GM19239 (cell line): ENCODE measurements at places on chromosomes 3 and 15.

DNA sequence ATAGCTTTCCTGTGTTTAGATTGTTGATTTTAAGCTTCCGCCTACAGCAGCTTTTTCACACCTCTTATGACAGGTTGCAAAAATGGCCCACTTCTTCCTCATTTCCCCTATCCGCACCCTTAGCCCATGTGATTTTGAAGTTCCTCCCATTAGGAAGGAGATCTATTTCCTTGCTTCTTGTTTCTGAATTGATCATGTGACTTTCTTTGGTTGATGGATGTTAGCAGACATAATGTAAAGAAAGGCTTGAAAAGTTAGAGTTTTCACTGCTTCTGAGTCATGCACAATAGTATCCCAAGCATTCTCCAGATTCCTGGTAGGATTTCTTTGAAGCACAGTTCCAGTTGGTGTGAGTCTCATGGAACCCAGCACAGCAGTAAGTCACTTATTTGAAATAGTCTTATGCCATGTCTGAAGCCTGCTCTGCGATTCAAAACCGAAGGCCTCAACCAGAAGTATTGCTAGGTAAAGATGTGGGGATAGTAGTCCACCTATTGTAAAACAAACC, 76.6 kb downstream of the EDEM1 start:
- no peak for DNase-seq

DNA sequence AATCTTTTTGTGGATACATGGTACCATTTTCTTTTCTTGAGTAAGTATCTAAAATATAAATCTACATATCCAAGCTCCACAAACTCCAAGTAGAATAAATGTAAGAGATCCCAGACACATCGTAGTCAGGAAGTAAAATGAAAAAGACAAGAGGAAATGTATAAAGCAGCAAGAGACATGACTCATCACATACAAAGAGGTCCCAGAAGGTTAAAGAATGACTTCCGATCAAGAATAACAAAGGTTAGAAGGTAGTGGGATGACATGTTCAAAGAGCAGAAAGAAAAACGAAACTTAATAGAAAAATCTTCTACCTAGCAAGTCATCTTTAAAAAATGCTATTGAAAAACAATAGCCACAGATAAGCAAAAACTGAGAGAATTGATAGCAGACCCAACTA, 705.8 kb downstream of the NR2F2 start:
- no peak for DNase-seq

GRCh38 chr3:105647047-105647446, 221.8 kb downstream of the CBLB start:
- no peak for DNase-seq

- DNase-seq: no peak
These were observed 68.5 kb downstream of the TMCO5A start for GRCh38 chr15:38002883-38003477.

DNA sequence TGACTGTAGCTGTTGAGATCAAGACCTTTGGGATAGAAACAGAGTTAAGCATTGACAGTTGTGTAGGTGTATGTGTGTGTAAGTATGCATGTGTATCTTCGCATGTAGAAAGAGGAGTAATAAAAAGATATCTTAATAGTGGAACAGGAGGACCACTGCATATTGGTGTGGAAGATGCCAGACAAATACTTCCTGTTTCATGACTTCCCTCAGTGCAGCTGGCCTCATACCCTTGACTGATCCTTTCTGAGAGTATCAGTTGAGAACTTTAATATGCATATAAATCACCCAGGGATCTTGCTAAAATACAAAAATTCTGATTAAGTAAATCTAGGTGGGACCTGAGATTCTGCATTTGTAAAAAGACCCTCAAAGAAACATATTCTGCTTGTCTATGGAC, 8.5 kb upstream of the ZBED2 start:
- DNase-seq: no peak

DNA sequence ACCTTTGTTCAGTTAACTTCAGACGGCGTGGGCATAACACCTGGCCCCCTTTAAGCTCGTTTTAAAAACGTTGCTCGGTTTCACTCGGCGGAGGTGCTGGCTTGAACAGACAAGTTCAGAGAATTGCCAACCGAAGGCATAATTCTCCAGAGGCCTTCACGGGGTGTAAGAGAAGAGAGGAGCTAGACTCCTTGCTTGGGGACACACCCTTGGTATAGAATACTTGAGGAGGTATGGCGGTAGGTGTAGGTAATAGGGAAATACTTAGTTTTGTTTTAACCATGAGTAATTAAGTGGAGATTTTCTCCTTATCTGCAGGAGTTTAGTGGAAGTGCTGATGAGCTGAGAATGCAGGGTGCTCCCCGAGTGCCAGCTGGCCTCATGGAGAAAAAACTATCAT, 921 bp downstream of the FBXL2 start:
- DNase-seq: no peak

DNA sequence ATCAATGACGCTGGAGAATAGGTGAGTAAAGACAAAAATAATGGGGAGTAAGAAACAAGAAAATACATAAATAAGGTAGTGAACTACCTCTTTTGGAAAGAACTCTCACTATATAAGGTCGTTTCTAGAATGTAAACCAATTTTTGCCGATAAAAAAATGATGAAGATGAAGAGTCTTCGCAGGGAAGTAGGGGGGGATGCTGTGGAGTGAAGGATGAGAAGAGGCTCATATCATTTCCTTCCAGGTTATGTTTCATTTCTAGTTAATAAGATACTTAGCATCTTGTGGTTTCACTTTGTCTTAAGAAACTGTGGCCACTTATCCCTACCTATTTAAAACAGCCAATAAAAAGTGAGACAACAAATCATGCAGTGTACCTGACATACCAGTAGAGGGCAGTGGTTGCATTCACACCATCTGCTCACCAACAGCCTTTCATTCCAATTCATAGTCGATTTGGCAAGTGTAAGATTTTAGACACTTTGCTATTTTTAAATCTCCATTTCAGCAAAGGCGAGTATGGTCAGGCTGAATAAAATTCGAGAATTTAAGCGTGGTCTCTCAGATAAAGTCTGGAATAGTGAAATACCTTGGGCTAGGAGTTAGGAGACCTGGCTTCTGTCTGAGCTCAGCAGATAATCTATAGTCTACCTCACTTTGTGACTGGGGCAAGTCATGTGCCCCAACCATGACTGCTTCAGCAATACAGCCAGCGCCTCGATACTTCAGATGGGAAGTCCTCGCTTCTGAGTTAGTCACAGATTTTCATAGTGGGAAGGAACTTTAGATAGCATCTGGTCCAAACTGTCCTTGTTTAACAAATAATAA, 28.9 kb upstream of the ICE2 start:
- DNase-seq: peak; percentile 40

GRCh38 chr15:33959844-33960548, 8.3 kb upstream of the CHRM5 start:
- no peak for DNase-seq

GRCh38 chr15:67006083-67007065, 59.0 kb upstream of the SMAD3 start:
- DNase-seq: no peak

GRCh38 chr15:81225161-81225671, 28.5 kb downstream of the IL16 start:
- no peak for DNase-seq

- no peak for DNase-seq
These were observed 8.6 kb upstream of the SRP14 start for GRCh38 chr15:40047415-40048210.

- DNase-seq: no peak
These were observed 271.4 kb downstream of the CLSTN2 start for GRCh38 chr3:140206196-140207040.

- no peak for DNase-seq
These were observed 67.9 kb upstream of the CCDC54 start for GRCh38 chr3:107309312-107309711.

- no peak for DNase-seq
These were observed 1.9 kb downstream of the RAB6B start for GRCh38 chr3:133893683-133894352.

DNA sequence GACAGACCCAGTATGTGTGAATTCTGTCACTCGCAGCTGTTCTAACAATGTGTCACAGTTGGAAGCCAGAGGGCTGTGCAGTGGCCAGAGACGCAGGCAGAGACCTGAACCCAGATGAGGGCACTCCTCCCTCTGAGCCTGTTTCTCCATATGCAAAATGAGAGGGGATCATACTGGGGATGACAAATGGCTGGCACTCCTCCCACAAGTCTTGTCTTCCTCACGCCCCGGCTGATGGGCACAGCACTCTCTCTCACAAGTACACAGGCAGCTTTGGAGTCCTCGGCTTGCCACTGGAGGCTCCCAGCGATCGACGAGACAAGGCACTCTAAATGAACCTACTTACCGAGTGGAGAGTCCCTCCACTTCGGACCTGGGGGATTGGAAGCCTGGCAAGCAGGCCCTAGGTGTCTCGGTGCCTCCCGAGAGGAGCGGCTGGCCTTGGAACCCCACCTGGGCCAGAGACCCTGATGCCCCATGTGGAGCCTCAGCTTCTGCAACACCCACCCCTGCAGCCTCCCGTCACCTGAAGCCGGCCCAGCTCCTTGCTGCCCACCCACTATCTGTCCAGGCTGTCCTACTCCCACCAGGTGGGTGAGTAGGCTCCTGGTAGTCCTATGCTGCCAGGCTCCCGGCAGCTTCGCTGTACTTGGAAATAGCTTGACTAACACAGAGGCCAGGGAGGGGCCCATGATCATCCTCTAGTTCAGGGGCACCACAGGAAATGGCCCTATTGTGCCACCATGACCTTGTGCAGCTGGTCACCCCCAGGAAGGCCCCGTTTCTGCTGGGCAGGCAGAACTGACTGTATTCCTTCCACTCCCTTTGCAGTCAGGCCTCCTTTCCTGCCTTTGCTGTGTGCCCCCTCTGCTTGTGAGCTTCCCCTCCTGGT, 65.0 kb upstream of the IQSEC1 start:
- no peak for DNase-seq

DNA sequence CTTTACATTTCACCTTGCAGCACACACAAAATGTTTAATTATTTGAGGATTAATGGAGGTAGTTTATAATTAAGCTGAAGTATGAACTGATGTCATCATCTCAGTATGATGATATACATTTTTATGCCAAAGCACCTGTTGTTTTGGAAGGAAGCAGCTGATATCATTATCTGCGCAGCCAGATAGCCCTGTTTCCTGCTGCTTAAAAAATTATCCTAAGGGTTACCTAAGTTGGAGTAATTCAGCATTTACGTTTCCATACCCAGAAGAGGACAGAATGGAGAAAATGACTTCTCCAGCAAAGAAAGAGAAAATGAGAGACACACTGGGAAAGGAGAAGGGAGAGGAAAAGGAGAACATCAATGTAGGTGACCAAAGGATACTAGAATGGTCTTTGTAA, 370.3 kb upstream of the PLSCR5 start:
- no peak for DNase-seq

DNA sequence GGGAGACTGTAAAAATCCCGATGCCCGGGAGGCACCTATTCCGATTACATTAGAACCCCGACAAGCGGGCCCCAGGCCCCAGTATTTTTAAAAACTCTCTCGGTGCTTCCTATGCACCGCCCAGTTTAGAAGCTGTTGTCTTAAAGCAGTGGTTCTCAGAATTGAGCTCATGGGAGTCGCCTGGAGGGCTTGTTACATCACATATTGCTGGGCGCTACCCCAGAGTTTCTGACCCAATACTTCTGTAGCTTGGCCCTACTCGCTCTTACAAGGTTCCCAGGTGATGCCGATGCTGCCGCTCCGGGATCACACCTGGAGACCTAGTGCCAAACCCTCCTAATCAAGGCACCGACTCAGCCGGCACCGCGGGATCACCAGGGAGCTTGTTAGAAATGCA, 35.2 kb downstream of the CPN2 start:
- DNase-seq: no peak

DNA sequence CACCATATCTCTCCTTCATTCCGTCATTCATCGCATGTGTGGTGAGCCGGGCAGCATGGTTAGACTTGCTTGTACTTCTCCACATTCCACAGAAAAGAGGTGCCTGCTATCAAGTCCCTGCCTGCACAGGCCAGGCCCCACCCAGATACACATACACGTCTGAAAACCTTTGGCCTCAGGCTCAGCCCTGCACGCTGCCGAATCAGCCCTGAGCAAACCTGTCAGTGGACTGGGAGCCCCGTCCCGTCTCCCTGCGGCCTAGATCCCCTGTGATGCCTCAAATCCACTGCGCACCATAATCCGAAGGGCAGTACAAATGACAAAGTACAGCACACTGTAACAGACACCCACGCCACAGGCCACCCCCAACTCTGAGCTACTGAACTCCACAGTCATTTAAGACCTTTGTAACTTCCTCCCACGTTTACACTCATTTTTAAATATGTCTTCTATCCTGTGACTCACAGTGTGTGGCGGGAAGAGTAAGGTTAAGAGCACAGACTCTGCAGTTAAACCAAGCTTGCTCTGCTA, 67.1 kb downstream of the MB21D2 start:
- no peak for DNase-seq

DNA sequence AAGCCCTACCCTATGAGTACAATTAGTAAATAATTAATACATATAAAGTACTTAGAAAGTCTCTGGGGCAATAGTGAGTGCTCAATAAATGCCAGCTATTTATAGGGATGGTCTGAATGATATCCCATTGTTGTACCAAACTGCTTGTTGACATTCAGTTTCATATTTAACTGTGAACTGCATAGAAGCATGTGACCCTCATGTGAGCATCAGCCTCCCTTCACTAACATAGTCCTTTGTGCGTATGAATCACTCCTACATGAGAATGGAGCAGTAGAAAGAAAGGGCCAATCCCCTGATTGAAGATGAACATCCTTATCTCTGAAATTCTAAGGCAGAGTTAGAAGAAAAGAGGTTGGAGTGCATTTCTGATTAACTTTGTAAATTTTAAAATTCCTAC, 68.7 kb upstream of the ATP10A start:
- DNase-seq: no peak

- no peak for DNase-seq
These were observed 26.6 kb downstream of the ITGB5 start for GRCh38 chr3:124860599-124860998.

DNA sequence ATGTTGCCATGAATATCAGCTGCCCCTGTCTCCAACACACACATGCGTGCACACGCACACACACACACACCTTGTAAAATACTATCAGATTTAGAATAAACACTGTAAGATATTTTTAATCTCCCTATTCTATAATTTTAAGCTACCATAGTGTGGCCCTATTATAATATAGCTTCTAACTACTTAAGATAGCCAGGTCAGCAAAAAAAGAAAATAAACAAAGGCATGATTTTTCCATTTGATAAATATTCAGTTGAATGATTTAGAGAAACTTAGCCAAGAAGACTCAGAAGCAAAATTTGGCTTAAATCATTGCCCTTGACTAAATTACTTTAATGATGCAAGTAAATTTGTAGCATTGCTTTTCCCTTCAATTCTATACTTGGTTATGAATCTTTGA, 162.2 kb downstream of the ALCAM start:
- no peak for DNase-seq

GRCh38 chr15:90270502-90271150, 5.2 kb downstream of the NGRN start:
- no peak for DNase-seq

GRCh38 chr3:177731644-177732268, 534.5 kb upstream of the TBL1XR1 start:
- DNase-seq: no peak

GRCh38 chr3:172676196-172676922, 34.5 kb downstream of the NCEH1 start:
- DNase-seq: no peak

- no peak for DNase-seq
These were observed 90.9 kb downstream of the MBNL1 start for GRCh38 chr3:152359385-152360248.
